ENCODE measurements at places on chromosomes 5 and 9.

DNA sequence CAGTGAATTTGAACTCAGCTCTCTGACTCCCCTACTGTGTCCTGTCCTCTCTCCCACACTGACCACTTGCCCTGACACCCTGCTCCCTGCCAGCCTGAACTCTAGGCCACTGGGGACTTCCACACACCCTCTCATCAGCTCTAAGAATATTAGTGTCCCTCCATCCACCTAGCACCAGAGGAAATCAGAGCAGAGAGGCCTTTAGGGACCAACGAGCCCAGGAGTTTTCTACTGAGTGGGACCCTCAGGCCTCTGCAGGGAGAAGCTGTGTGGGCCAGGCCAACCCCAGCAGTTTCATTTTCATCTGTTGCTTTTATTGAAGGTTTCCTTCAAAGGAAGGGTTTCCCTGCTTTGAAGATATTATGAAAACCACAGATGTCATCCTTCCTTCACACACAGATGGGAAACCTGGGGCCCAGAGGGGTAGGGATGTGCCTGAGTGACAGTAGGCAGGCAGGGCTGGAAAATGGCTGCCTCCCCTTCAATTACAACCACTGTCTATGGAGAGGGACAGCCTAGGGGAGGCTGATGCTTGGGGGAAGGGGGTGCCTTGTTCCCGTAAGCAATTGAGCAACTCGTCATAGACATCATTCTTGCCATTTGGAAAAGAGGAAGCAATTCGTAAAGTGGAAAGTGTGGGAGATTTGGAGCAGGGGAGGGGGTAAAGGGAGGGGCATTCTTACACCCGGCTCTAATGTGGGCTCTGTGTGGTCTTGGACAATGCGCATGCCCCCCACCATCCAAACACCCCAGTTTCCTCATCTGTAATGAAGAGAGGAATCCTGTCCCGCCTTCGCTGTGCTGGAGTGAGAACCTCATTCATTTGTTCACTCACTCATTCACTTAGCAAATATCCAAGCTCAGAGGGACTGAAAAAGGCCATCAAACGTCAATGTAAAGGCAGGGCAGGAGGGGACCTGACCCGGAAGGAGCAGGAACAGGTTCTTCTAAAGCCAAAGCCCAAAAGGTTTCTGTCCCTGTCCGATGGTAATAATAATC, 3.9 kb downstream of the GLIPR2 start:
- no peak for DNase-seq

DNA sequence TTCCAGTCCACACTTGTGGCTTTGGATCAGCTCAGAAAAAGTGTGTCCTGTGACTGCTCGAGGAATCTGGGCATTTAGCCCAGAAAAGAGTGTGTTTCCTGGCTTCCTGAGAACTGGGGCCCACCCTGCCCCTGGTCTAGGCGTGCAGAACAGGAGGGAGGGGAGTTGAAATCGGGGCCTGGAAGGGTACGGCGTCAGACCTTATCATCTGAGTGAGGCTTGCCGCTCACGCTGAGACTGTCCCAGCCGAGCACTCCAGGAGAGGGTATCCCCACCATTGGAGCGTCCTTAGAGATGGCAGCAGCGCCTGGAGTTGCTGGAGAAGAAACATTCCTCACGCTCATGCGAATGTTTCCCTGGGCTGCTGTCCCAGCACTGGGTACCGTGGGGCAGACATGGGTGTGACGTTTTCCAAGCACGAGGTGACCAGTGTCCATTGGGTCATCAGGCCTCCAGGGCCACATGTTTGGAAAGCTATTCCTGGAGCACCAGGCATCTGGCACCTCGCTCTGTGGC, 22.5 kb downstream of the NEK6 start:
- no peak for DNase-seq

GRCh38 chr9:121996783-121997182, 96.3 kb downstream of the TTLL11 start:
- no peak for DNase-seq

- no peak for DNase-seq
These were observed 89.5 kb upstream of the GRIA1 start for GRCh38 chr5:153400931-153401330.

DNA sequence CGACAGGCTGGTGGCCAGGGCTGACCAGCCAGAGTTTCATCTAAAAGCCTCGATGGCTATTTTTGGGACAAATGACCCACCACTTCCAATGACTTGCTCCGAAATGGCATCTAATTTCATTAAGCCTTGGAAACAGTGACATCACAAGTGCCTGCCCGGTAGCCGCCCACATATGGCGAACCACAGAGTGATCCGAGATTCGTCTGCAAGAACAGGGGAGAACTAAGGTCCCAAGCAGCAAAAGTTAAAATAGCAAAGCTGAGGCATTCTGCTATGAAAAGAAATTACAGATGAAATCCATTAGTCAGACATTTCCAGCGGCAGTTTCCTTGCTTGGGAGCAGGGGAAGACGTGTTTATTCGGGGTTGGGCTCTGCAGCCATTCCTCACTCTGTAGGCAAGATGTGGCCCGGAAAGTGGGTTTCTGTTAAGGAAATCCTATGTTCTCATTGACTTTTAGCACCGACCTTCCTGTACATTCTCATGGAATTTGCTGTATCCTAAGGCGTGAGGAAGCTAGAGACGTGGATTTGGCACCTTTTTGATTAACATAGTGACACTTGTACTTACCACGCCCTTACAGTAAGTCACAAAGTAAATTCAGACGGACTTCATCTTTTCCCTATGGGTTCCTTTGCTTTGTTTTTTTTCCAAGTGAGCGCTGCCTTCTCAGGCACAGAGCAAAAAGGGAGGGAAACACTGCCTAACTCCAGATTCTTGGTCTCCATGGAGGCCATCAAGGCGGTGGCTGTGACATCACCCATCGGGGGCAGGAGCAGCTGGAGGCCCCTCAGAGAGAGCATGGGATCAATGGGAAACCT, 45.1 kb downstream of the ERGIC1 start:
- DNase-seq, result no peak

GRCh38 chr5:170963521-170963920, 101.7 kb downstream of the RANBP17 start:
- DNase-seq, result no peak

DNA sequence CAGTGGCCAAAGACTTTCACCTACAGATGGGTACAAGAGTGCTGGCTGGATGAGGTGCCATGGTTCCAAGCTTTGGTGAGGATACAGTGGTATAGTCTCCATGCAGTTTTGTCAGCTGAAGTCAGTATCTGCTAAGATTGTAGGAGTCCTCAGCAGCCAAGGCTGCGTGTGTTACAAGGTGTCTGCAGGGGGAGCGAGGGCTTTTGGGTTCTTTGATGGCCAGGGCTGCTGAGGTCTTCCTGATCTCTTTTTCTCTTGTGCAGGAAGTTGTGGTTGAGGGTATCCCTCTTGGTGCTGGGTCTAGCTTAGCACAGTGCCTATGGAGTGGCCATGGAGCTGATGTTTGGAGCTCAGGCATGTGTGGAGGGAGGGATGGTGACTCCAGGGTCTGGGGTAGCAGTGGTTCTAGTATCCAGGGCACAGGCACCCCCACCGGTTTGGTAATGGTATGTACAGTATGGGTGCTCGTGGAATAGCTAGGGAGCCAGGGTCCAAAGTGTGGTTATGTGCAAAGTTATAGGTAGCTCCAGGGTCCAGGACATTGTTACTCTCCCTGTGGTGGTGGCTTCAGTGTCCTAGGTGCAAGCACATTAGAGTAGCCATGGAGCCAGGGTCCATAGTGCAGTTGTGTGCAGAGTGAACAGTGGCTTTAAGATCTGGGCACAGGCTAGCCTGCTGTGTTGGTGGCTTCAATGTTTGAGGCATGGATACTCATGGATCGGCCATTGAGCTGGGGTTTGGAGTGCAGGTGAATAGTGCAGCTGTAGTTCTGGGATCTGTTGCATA, 36.7 kb downstream of the CNTLN start:
- no peak for DNase-seq

DNA sequence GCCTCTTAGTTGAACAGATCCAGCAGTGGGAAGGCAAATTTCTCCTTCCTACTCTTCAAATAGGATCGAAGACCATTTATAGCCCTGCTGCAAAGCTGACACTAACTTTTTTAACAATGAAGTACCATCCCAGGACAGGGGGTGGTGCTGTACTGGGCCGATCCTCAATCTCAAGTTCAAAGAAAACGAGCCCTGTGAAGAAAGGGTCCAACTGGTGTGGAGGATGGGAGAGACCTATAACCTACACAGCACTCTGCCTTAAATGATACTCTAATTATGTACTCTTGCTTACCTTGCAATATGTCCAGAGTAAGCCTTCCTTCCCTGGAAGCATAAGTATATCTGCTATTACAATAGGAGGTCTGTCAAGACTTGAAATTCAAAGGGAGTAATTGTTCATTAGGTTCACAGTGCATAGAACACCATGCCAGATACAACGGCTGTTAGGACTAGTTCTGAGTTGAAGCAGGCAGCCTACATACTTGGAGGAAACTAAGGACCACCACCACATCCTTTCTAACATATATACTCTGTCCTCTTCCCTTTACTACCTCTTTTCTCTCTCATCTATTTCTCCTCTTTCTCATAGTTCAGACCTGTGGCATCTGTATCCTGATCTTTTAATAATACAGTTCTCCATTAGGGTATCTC, 6.2 kb downstream of the ETF1 start:
- no peak for DNase-seq

- DNase-seq, result no peak
These were observed 52.3 kb upstream of the CD180 start for GRCh38 chr5:67248703-67249589.

DNA sequence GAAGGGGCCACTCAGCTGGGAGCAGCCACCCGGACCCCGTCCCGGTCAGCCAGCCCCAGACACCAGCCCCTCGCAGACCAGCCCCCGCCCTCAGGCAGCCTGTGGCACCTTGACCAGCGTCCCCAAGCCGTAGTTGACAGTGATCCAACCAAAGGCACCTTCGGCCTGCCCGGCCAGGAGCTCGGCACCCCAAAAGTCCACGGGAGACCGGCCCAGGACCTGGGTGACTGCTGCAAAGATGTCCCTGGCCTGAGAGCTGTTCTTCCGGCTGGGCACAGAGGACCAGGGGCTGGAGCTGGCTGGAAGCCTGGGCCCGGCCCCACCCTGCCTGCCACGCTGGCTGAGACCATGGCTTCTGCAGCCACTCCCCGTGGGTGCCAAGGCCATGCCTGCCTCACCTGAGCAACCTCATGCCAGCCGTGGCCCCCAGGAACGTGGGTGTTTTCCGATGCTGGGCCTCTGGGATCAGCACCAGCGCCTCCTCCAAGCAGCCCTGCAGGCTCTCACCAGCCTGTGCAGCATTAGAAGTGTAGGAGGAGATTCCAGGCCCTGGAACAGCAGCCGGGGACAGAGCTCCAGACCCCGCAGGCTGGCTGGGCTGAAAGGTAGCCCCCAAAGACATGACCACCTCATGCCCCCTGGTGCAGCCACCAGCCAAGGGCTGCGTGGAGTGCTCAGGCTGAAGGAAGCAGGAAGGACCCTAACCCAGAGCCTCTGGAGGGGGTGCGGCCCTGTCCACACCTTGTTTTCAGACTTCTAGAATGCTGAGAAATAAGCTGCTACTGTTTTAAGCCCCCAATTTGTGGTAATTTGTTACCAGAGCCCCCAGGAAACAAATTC, 4.2 kb downstream of the ENTPD8 start:
- no peak for DNase-seq

- DNase-seq, result no peak
These were observed 290.6 kb downstream of the MARCHF11 start for GRCh38 chr5:15889001-15889400.

DNA sequence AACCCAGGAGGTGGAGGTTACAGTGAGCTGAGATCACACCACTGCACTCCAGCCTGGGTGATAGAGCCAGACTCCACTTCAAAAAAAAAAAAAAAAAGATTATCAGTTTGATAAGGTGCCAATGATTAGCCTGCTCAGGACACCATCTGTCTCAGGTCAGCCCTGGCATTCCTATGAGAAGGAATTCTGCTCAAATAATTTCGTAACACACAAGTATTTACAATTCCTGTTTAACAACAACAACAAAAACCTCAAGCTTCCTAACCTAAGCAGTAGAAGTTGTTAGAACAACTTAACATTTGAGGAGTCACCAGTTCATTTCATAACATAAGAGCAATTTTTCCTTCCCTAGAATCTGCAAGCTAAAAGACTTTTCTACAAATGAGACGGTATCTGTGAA, 85.0 kb downstream of the LHFPL2 start:
- DNase-seq, result no peak

GRCh38 chr5:176360894-176361436, 599 bp downstream of the KIAA1191 start:
- DNase-seq, result no peak

- DNase-seq, result no peak
These were observed 157.5 kb upstream of the SHB start for GRCh38 chr9:38226491-38226951.

- no peak for DNase-seq
These were observed 243.0 kb downstream of the CDH10 start for GRCh38 chr5:24401773-24402172.

- no peak for DNase-seq
These were observed 44.9 kb downstream of the SHB start for GRCh38 chr9:38024036-38024681.

- no peak for DNase-seq
These were observed 30.3 kb upstream of the INSYN2B start for GRCh38 chr5:170010595-170010994.

GRCh38 chr5:80668016-80668969, 13.5 kb upstream of the DHFR start:
- no peak for DNase-seq

- DNase-seq, result no peak
These were observed 66.7 kb downstream of the SIL1 start for GRCh38 chr5:139131465-139131864.

GRCh38 chr9:36088020-36088419, 48.5 kb upstream of the GLIPR2 start:
- no peak for DNase-seq

GRCh38 chr5:58002323-58002722, 457.6 kb downstream of the PLK2 start:
- no peak for DNase-seq

GRCh38 chr5:19918780-19919179, 69.2 kb downstream of the CDH18 start:
- DNase-seq, result no peak

GRCh38 chr9:14278291-14278721, 35.6 kb downstream of the NFIB start:
- no peak for DNase-seq

DNA sequence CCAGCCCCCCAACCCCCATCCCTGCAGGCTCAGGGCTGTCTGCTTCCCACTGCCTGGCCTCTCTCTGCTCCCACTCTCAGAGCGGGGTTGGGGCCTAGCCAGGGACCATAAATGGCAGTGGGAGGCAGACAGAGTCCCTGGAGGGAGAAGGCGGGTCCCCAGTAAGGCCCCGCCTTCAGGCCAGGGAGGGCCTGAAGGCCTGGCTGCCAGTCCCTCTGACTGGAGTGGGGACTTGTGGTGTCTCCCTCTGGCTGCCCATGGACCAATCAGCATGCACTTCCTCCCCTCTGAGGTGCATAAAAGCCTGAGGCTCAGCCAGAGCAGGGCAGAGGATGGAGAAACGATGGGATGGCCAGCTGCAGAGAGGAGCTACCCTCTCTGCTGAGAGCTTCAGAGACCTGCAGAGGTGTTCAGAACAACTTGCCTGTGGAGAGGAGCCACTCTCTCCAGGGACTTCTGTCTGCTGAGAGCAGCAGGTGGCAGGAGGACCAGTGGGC, 2.7 kb upstream of the BTNL9 start:
- DNase-seq, result no peak

All from HuH-7.5 (cell line).